Chondrocyte (in vitro differentiated cells): ENCODE measurements at places on chromosomes 16 and 17. TPM values are rescaled to one million over a fixed set of nuclear protein-coding genes. Genes with fewer than 3 reads are reported as not detected.
A peak's percentile ranks its signal among the peaks of the same experiment; 100 is the strongest.

Gene LRRC37A
- total RNA-seq: 2.2 to 3.3 TPM (median 2.9 TPM) in 3 replicates

Gene ZNF276
- 16.2 to 23.0 TPM (median 17.4 TPM) in 3 replicates for total RNA-seq

Gene SLC35G6
- not detected in 3 replicates for total RNA-seq

Gene ABI3
- not detected in 3 replicates for total RNA-seq

Gene KLHL10
- 0.67 TPM in 1 of 3 replicates, not detected in the others for total RNA-seq

Gene NOL11
- 20.9 to 34.4 TPM (median 25.0 TPM) in 3 replicates for total RNA-seq

Gene SEZ6
- 0.35 to 0.46 TPM in 2 of 3 replicates, not detected in the other for total RNA-seq

Gene MYH13
- total RNA-seq: not detected in 3 replicates

Gene C16orf54
- not detected in 3 replicates for total RNA-seq

DNA sequence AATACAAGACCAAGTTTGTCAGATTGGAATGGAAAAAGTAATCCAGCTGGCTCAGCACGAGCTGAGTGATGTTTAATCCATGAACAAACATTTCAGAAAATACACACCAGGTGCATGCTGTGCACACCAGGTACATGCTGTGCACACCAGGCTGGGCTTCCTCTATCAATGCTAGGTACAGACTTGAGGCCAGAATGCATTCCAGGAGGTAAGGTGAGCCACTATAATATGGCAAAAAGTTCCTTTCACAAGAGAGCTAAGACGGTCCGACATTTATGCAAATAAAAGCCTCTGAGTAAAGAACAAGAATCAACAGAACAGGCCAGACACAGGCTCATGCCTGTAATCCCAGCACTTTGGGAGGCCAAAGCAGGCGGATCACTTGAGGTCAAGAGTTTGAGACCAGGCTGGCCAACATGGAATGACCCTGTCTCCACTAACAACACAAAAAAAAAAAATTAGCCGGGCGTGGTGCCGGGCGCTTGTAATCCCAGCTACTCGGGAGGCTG, 128.2 kb downstream of the ZNF778 start:
- H3K4me1 ChIP-seq: peaks cover 68% of the 10 kb centered on the region
- H3K27ac ChIP-seq: peak overlapping the region; percentile 84
- H3K36me3 ChIP-seq: no peaks in the 10 kb centered on the region
- DNase-seq: no peak
- no peaks in the 10 kb centered on the region for H3K27me3 ChIP-seq

DNA sequence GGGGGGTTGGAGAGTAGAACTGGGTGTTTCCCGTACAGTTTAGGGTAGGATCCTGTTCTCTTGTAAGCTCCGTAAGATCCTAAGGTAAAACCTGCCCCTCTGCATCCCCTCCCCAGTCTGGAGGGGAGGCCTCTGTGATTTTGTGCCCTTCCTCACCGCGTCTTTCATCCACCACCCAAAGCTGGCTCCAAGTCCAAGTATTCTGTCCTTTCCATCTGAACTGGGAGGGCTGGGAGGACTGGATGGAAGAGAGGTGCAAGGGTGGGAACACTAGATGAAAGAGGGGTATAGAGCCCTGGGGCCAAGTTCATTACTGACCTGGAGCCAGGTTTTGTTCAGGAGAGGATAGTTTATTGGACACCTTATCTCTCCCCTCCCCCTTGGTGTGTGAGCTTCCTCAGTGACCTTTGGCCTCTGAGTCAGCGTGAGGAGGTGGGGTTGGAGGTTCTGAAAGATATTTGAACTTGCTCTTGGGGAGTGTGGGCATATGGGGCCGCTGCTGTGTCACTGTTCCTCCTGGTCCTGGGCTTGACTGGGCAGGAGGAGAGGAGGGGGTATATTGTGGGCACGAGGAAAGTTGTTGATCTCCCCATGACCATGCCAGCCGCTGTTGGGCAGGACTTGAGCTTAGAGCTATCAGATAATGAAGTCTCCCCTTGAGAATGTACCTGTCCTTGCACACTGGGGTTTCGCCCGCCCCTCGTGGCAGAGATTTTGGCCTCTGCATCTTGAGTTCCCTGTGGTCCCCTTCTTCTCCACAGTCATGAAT, 1.6 kb downstream of the LASP1 start:
- peaks cover 10% of the 10 kb centered on the region for H3K36me3 ChIP-seq
- peaks cover 68% of the 10 kb centered on the region for H3K4me1 ChIP-seq
- peak overlapping the region; percentile 97 for H3K4me3 ChIP-seq
- no peak for DNase-seq
- H3K27me3 ChIP-seq: no peaks in the 10 kb centered on the region
- H3K27ac ChIP-seq: peak overlapping the region; percentile 96

DNA sequence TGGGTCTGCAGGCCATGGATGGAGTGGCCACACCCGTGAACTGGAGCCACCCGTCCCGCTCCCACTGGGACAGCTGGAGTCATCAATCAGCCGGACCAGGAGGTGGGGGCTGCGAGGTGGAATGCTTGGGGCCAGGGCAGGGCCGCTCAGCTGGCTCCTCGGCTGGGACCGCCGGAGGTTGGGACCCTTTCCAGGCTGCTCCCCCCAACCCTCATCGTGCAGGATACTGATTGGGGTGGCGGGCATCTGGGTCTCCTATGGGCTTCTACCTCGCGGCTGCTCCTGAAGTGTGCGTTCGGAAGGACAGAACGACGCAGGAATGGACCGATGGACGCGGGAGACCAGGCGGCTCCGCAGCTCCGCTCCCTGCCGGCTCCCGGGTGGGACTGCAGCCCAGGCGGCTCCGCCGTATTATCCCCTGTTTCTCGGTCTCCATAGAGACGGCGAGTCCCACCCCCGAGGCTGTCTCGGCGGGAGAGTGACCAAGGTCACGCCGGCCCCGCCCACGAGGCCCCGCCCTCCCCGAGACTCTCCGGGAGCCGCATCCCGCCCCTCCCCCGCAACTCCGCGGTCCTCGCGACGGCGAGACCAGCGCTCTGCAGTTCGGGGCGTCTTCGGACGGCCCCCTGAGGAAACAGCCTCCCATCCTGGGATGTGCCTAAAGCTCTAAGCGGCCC, at the start of gene TPPP3:
Gene TPPP3 (minus strand): TSS at position 388 of the 677 bp plus-strand sequence. CDS start 2,387 bp downstream, outside the sequence.
- H3K36me3 ChIP-seq: peaks cover 1% of the 10 kb centered on the region
- peak within 1 kb of the TSS; percentile 54 for H3K4me3 ChIP-seq
- H3K27ac ChIP-seq: no peak within 1 kb of the TSS
- H3K4me1 ChIP-seq: peaks cover 18% of the 10 kb centered on the region
- peaks cover 2% of the 10 kb centered on the region for H3K27me3 ChIP-seq

DNA sequence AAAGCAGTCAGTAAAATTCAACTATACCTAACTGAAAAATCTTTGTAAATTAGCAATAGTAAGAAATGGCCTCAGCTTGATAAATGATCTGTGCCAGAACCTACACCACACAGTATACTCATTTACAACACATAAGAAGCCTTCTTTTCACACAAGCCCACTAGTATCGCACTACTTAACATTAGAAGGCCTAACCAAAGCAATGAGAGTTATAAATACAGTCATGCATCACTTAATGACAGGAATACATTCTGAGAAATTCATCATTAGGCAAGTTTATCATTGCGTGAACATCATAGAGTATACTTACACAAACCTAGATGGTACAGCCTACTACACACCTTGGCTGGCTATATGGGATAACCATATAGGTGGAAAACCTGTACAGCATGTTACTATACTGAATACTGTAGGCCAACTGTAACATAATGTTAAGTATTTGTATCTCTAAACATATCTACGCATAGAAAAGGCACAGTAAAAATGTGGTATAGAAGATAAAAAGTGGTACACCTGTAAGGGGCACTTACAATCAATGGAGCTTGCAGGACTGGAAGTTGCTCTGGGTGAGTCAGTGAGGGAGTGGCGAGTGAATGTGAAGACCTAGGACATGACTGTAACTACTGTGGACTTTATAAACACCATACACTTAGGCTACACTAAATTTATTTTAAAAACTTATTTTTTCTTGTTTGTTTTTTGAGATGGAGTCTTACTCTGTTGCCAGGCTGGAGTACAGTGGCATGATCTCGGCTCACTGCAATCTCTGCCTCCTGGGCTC, 126.5 kb upstream of the CORO6 start:
- no peak overlapping the region for H3K27ac ChIP-seq
- H3K4me1 ChIP-seq: peaks cover 14% of the 10 kb centered on the region
- H3K4me3 ChIP-seq: no peak overlapping the region
- H3K36me3 ChIP-seq: no peaks in the 10 kb centered on the region
- no peak for DNase-seq

DNA sequence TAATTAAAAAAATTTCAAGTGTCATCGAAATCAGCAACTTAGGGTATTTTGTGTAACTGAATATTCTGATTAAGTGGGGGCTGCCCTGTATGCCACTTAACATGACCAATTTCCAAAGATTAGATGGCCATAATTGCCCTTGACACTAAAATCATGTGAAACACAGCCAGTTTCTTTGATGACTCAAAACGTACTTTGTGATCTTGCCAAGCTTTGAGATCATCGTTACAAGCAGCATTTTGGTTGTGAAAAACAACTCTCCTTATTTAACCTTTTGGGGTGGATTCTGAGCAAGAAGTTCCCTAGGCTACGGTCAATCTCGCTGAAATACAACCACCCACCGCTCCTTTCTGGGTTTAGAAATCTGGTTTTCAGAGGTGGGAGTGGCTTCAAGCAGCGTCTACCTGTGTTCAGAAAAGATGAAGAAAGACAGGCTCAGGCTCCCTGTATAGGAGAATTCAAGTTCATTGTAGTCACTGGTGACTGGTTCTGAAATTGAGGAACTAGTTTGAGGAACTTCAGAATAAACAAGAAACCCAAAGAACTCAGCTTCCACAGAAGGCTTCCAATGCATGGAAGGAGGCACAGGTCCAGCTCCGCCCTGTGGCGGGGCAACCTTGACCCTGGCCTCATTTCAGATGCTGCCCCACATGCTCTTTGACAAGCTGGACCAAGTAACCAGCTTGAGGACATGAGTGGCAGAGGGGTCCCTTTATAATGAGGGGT, 9.4 kb downstream of the MAP3K14 start:
- DNase-seq: no peak
- H3K27me3 ChIP-seq: no peaks in the 10 kb centered on the region
- H3K4me1 ChIP-seq: peaks cover 56% of the 10 kb centered on the region
- H3K36me3 ChIP-seq: no peaks in the 10 kb centered on the region
- H3K4me3 ChIP-seq: no peak overlapping the region

DNA sequence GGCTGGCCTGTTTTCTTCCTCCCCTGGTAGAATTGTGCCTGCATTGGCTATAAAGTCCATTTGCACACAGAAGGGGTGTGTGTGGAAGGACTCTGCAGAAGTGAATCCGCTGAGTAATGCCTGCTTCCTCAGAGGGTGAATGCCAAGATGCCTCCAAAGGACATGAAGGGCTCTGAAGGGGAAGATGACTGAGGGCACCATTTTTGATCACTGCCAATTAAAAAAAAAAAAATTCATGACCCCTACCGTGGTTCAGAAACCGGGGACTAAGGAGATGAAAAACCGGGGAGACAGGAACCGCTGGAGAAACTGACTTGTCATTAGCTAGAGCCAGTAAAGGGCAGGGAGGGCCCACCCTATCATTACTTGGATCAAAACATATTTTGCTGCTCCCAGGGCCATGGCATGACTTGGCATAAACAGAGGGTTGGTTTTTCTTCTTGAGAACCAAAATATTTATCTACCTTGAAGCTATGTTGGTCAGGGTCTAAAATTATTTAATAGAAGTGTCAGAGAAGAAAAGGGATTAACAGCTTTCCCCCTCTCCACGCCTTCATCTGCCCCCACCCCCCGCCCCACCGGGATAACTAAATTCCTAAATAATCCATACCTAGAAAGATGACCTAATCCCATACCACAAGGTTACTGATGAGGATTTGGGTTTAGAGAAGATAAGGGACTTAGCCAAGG, 3.6 kb upstream of the USP7 start:
- DNase-seq: peak; percentile 12
- H3K36me3 ChIP-seq: no peaks in the 10 kb centered on the region
- H3K27me3 ChIP-seq: no peaks in the 10 kb centered on the region
- H3K4me3 ChIP-seq: no peak overlapping the region

- H3K4me3 ChIP-seq: no peak overlapping the region
- H3K4me1 ChIP-seq: peaks cover 10% of the 10 kb centered on the region
- H3K27ac ChIP-seq: no peak overlapping the region
- no peaks in the 10 kb centered on the region for H3K27me3 ChIP-seq
These were observed 29.8 kb downstream of the ITGAE start for GRCh38 chr17:3771140-3771539.

DNA sequence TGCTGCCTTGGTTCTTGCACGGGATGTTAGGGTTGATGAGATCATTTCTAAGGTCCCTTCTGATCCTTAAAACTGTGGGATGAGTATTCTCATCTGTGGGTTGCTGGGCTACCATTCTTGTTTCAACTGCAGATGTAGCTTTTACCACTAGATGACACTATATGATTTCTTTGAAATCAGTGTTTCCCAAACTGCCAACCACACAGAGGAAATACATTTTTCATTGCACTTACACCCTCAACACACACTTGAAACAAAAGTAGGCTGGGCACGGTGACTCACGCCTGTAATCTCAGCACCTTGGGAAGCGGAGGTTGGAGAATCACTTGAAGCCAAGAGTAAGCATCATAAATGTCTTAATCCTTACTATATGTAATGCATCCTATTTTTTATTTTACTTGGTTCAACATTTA, 15.3 kb downstream of the LCMT1 start:
- no peaks in the 10 kb centered on the region for H3K36me3 ChIP-seq
- H3K27ac ChIP-seq: peak overlapping the region; percentile 67
- DNase-seq: no peak
- no peak overlapping the region for H3K4me3 ChIP-seq
- peaks cover 8% of the 10 kb centered on the region for H3K4me1 ChIP-seq

GRCh38 chr17:9553596-9553995, 22.0 kb downstream of the STX8 start:
- peaks cover 3% of the 10 kb centered on the region for H3K4me1 ChIP-seq
- no peaks in the 10 kb centered on the region for H3K27me3 ChIP-seq
- DNase-seq: no peak
- H3K36me3 ChIP-seq: no peaks in the 10 kb centered on the region
- no peak overlapping the region for H3K4me3 ChIP-seq

GRCh38 chr17:79652999-79653643, 42.3 kb upstream of the RBFOX3 start:
- no peaks in the 10 kb centered on the region for H3K4me1 ChIP-seq
- H3K27ac ChIP-seq: no peak overlapping the region
- H3K36me3 ChIP-seq: peaks cover 1% of the 10 kb centered on the region
- DNase-seq: no peak

DNA sequence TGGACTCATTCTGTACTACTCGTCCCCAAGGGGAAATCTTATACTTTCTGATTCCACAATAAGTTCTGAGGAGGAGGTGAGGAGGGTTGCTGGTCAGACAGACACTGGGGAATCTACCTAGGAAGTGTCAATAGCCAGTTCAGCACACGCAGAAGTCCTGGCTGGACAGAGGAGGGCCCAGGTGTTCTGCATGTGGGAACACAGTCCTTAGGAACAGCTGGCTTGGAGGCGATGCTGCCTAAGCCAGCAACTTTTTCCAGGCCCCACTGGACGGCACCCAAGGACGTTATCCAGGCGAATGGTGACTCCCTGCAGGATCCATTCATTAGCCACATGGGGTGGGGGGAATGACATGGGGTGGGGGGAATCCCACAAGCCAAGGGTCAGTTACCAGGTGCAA, 29.9 kb upstream of the WFIKKN2 start:
- H3K4me1 ChIP-seq: peaks cover 7% of the 10 kb centered on the region
- H3K27ac ChIP-seq: no peak overlapping the region
- H3K36me3 ChIP-seq: no peaks in the 10 kb centered on the region
- H3K4me3 ChIP-seq: no peak overlapping the region
- H3K27me3 ChIP-seq: peaks cover 4% of the 10 kb centered on the region

GRCh38 chr17:49815761-49816281, 27.3 kb downstream of the KAT7 start:
- H3K4me1 ChIP-seq: peaks cover 42% of the 10 kb centered on the region
- DNase-seq: no peak
- peaks cover 12% of the 10 kb centered on the region for H3K36me3 ChIP-seq
- H3K27me3 ChIP-seq: no peaks in the 10 kb centered on the region

GRCh38 chr17:4908711-4909496, 6.0 kb upstream of the CHRNE start:
- no peak overlapping the region for H3K27ac ChIP-seq
- peaks cover 3% of the 10 kb centered on the region for H3K4me1 ChIP-seq
- H3K4me3 ChIP-seq: no peak overlapping the region
- DNase-seq: peak; percentile 94
- H3K36me3 ChIP-seq: no peaks in the 10 kb centered on the region
- no peaks in the 10 kb centered on the region for H3K27me3 ChIP-seq
